SJSA1 (cell line): ENCODE measurements at places on chromosomes 7 and 10. TPM values are rescaled to one million over a fixed set of nuclear protein-coding genes. Genes with fewer than 3 reads are reported as not detected.
A peak's percentile ranks its signal among the peaks of the same experiment; 100 is the strongest.

DNA sequence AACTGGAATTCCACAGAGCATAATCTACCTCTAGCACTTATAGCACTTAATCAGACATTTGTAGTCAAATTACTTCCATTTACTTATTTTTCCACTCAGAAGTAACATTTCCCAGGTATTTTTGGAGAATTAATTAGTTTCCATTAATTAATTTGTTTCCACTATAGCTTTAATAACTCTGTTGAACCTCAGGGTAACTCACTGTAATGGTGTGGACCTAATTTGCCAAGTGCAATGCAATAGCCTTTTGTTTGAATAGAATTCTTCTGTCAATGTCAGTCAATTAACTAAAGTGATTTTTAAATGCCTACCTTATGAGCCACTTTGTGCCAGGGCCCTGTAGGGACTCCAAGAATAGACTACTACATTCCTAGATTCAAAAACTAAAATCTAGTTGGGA is 115.4 kb downstream of the CSTF2T start:
- no peak for DNase-seq

GRCh38 chr10:3476186-3476585 is 303.6 kb upstream of the PITRM1 start:
- DNase-seq: peak; percentile 3

Gene EIF5AL1
- 0.09 and 0.58 TPM in 2 replicates for total RNA-seq

GRCh38 chr7:143467724-143468123 is 9.9 kb upstream of the TAS2R41 start:
- DNase-seq: no peak

DNA sequence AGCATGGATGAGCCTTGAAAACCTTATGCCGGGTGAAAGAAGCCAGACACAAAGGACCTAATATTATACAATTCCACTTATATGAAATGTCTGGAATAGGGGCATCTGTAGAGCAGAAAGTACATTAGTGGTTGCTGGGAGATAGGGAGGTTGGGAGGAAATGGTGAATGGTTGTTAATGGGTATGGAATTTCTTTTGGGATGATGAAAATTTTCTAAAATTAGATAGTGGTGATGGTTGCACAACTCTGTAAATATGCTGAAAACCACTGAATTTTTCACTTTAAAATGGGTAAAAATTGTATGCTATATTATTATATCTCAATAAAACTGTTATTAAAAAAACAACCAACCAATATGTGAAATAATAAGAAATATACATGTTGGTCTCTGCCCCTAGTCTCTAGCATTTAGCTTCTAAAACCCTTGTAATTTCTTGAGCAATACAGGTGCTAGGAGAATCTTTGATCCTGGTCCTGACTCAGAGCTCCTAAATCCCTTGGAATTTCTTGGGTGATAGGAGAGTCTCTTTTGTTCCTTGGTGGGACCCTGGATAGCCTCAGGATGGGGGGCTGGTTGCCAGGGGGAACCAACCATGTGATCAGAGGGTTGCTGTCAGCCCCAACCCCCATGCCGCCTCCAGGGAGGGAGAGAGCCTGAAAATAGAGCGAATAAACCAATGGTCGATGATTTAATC is 64.0 kb downstream of the TACR2 start:
- DNase-seq: no peak

DNA sequence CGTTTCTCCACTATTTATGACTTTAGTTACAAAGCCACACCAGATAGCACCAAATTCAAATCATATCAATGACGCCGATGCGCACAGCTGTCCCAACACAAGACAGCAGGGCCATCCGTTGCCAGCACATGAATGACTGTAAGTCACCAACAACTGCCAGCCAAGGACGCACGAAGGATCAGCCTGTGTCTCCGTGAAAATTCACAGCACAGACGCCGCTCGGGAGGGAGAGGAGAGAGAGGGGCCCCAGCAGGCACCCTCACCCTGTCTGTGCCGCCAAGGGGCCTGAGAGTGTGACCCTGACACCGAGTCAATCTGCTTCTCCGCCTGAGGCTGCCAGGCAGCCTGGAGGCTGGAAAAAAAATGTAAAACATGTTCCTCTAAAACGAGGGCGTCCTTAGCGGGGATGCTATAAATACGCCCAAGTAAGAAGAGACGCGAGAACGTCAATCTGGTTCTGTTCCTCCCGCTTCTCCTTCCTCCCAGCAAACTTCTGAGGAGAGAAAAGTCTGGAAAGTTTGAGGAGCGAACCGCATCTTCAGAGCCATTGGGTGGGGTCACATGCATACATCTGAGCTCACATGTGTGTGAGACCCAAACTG is 111.2 kb downstream of the PTPRN2 start:
- DNase-seq: no peak

Gene PLAC9
- not detected in 2 replicates for total RNA-seq

GRCh38 chr7:101618207-101618839 is 10.8 kb downstream of the MYL10 start:
- DNase-seq: no peak

GRCh38 chr7:157097056-157097329 is 41.7 kb upstream of the UBE3C start:
- no peak for DNase-seq

DNA sequence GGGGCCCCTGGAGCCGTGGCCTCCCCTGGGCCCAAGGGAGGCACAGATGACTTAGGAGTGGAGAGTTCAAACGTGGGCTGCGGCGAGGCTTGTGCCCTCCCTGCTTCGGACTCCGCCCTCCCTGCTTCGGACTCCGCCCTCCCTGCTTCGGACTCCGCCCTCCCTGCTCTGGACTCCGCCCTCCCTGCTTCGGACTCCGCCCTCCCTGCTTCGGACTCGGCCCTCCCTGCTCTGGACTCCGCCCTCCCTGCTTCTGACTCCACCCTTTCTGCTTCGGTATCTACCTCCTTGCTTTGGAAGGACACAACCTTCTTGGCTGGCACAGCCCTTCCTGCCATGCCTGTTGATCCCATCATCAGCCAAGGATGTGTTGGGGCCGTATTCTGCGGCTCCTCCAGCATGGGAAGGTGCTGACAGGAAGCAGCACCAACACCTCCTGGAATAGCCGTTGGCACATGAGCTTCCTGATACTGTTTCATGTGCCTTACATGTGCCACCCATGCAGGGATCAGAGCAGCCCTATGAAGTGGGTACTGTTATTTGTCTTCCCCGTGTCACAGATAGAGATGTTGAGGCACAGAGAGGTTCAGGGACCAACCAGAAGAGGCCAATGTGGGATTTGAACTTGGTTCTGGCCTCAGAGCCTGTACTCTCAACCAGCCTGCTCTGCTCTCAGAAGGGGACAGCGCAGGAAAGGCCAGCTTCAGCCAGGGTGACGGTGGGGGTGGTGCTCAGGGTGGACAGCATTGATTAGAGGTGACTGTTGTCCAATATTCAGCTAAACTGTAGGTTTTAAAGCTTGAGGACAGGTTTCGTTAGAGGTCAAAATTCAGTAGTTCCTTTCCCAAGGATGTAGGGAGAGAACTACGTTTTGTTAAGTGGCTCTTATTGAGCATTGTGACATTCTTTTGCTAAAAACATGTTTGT is 114.5 kb downstream of the NKX6-2 start:
- no peak for DNase-seq

- no peak for DNase-seq
Observed at GRCh38 chr10:119942973-119943372, 50.4 kb downstream of the SEC23IP start.

DNA sequence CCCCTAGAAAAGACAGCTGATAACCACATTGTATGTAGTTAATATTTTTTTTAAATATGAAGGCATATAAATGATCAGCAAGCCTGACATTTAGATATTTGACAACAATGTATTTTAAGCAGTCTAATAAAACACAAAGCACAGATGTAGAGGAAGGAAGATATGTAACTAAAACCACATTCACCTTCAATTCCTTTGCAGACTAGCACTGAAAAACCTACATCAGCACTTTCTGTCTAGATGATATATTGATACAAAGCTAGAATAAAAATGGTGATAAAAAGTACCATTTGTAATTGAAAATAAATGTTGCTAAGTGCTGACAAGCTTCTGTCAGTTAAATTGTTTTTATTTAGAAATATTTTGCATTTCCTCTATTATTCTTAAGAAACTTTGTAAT is 153.6 kb downstream of the IMMP2L start:
- DNase-seq: no peak

Gene ANKRD30A
- total RNA-seq: not detected in 2 replicates

GRCh38 chr7:36275735-36276284 is 113.9 kb upstream of the ANLN start:
- DNase-seq: no peak

GRCh38 chr7:130374507-130374906 is 5.8 kb upstream of the CPA1 start:
- no peak for DNase-seq

GRCh38 chr7:82904871-82905270 is 257.8 kb downstream of the PCLO start:
- DNase-seq: no peak

Gene AFAP1L2
- 1.3 and 2.1 TPM in 2 replicates for total RNA-seq

DNA sequence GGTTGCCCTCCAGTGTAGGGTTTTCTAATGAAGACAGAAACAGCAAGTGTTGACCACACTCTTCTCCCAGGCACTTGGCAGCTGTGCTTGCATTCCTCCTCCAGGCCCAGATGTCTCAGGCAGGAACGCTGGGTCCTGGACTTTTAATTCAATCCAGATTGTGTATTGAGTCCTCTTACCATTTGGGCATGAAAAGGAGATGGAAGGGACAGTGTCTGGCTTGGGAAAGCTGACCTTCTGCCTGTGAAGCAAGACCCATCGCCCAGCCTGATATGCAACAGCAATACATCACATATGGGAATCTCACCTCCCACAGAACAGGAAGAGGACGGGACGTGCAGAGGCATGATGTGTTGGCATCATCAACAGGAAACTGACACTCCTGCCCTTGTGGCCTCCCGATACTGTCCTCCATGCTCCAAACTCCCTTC is 174.4 kb upstream of the LYZL2 start:
- no peak for DNase-seq

DNA sequence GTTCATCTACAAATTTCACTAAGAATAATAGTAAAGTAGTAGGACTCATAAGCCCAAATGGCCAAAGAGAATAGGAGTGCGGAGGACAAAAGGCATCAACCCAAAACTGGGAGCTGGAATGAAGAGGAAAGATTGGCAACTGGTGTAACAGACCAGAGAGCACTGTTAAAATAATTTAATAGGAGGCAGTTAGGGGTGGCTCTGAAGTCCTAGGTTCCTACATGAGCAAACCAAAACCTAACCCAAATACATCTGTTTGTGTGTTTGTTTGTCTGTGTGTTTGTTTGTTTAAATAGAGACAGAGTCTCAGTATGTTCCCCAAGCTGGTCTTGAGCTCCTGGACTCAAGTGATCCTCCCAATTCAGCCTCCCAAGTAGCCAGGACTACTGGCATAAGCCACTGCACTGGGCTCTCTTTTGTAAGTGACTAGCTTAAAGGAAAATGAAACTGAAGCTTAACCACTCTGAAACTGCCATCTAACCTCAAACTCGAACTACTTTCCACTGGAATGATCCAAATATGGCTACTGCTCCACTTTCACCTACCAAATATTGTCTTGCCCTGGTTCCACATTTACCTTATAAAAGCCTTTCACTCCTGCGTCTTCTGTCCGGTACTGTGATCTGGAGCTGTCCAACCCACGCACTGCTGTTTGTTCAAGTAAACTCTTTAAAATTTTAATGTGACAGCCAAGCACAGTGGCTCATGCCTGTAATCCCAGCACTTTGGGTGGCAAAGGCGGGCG is 94.9 kb downstream of the AKR1D1 start:
- no peak for DNase-seq

Gene SEPHS1
- 34.5 and 77.1 TPM in 2 replicates for total RNA-seq

DNA sequence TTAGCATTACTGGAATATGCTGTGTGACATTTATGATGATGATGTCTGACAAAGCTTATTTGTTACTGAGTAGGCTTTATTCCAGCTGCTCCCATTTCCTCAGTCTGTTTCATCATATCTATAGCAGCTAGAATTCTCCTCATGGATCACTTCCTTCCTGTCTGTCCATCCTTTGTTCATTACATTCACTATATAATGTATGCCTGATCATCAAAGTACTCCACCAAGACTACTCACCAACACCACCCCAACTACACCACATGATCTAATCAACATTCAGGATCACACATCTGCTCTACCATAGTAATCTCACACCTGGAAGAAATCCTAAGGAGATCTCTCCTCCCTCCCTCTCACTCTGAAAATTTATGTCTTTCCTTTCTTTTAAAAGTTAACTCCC is 61.3 kb downstream of the APBB1IP start:
- DNase-seq: no peak

DNA sequence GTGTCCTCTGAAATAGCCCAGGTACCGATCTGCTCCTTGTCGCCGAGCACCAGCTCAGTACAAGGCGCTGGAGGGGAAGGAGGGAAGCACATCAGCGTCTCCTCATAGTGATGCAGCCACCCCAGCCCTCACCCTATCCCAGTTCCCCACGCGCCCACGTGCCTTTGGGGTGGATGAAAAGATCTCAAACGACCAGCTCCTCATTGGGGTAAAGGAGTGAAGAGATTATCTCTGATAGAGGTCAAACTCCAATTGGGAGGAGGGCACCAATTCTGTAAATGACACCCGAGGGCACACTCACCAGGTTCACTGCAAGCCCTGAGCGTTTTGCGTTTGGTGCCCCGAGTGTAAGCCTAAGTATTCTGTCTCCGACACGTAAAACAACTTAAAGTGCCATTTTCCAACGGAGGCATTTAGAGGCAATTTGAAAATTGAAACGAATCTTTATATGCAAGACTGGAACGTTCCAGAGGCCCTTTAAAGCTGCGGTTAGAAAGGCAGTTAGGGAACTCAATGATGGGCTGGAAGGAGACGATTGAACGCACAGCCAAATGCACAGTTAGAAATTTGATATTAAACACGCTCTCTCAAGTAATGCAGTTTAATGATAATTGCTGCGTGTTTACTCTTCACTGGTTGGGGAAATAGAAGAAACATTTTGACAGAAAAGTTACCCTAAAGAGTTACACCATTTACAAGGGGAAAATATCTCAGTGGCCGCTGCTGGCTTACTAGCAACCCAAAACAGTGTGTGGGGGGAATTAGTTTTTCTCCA is 8.9 kb upstream of the EMX2 start:
- DNase-seq: no peak

DNA sequence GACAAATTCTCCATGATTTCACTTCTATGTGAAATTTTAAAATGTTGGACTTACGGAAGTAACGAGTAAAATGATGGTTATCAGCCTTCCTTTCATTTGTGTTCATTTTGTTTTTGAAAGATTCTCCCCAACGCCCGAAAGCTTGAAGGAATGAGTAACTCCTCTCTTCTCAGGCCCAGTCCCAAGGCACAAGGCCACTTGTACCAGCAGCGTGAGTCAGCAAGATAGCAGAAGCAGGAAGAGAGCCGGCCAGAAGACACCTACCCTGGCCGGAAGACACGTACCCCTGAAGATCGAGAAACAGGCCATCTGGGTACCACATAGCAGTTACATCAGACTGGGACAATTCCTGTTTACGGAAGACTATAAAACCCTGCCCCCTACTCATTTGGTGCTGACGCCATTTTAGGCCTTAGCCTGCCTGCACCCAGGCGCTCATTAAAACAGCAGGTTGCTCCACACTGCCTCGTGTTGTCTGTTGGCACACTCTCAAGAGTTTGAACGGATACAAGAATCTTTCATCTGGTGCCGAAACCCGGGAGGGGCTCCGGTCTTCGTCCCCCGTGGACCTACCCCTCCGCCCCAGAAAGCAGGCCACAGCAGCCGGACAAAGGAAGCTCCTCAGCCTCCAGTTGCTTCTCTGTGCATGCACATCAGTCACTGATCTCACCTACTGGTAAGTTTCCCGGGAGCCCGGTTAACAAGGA is 60.4 kb downstream of the LRRC17 start:
- no peak for DNase-seq
